Activated gamma-delta T cell (primary cell): ENCODE measurements at places on chromosomes 2 and 18.

GRCh38 chr2:151796774-151797173, 31.4 kb downstream of the ARL5A start:
- no peak for DNase-seq

DNA sequence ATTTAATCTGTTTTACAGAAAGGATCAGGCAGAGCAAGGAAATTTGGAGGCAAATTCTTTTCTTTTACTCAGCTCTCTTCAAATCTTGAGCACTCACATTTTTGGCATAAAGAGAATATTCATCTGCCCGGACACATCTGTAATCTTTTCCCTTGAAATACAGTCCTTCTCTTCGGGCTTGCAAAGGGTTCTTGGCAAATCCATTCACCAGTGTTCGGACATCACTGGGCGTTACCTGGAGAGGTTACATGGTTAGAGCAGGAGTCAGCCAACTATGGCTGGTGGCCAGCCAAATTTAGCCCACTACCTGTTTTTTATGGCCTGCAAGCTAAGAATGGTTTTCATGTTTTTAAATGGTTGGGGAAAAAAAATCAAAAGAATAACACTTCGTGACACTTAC, 2.1 kb downstream of the PFN4 start:
- DNase-seq: no peak

- DNase-seq: no peak
These were observed 119.0 kb upstream of the ZBTB14 start for GRCh38 chr18:5414546-5414945.

GRCh38 chr2:84846741-84847142, 34.1 kb downstream of the TRABD2A start:
- no peak for DNase-seq

- DNase-seq: no peak
These were observed 1095.6 kb upstream of the NRXN1 start for GRCh38 chr2:52127527-52127926.

DNA sequence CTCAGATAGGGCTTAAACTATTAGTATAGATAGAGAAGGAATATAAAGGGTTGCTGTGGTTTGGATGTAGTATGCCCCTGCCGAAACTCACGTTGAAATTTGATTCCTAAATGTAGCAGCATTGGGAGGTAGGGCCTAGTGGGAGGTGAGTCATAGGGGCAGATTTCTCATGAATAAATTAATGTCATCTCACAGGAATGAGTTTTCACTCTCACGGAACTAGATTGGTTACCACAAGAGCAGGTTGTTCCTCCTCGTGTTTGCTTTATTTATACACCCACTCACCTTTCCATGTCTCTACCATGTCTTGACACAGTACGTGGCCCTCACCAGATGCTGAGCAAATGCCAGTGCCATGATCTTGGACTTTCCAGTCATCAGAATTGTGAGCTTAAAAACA, 218.2 kb downstream of the RBM43 start:
- no peak for DNase-seq
